ENCODE measurements at places on chromosomes 13 and 19. TPM values are rescaled to one million over a fixed set of nuclear protein-coding genes. Genes with fewer than 3 reads are reported as not detected.

DNA sequence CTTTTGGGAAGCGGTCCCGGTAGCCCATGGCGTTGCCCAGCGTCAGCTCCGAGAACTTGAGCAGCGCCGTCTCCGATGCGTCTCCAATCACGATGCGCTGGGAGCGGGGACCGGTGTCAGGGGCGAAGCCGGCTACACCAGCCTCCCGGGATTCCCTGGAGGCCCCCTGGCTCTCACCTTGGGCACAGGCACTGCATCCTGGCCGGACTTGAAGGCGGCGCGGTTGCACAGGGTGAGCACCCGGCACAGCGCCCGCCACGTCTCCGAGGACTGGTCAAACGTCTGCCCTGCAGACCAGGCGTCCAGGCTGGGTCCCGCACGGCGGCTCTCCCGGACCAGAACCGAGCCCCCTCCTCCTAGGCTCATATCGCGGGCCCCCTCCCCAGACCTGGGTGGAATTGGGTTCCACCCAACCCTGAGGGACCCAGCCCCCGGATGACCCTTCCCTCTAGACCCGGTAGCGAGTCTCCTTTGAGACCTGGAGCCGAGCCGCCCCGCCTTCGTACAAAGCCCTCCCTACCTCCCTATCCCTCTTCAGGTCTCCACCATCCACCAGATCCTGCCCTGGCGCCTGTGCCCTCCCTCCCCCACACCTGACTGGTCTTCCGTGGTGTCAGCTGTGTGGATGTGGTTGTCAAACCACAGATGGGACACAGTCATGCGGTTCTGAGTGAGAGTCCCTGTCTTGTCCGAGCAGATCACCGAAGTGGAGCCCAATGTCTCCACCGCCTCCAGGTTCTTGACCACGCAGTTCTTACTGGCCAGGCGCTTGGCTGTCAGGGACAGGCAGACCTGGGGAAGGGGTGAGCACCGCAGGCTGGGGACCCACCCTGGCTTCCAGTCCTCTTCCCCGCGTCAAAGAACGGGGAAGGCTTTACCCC is 4.8 kb downstream of the ATP4A start:
- DNase-seq: no peak

DNA sequence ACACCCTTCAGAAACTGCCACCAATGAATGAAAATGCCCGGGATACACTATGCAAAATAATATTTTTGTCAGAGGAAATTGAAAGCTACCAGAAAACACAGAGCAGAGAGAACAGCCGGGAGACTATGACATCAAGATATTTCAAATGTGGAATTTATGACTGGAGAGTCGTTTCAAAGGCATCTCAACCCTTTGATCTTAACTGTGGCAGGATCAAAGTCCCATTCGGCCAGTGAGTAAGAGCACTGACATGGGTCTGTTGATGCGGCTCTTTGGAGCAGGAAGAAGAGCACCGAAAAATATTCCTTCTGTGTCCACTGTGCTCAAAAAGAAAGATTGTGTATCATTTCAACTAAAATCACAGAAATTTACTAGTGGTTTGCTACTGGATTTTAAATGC is 201.9 kb downstream of the RFC3 start:
- no peak for DNase-seq

DNA sequence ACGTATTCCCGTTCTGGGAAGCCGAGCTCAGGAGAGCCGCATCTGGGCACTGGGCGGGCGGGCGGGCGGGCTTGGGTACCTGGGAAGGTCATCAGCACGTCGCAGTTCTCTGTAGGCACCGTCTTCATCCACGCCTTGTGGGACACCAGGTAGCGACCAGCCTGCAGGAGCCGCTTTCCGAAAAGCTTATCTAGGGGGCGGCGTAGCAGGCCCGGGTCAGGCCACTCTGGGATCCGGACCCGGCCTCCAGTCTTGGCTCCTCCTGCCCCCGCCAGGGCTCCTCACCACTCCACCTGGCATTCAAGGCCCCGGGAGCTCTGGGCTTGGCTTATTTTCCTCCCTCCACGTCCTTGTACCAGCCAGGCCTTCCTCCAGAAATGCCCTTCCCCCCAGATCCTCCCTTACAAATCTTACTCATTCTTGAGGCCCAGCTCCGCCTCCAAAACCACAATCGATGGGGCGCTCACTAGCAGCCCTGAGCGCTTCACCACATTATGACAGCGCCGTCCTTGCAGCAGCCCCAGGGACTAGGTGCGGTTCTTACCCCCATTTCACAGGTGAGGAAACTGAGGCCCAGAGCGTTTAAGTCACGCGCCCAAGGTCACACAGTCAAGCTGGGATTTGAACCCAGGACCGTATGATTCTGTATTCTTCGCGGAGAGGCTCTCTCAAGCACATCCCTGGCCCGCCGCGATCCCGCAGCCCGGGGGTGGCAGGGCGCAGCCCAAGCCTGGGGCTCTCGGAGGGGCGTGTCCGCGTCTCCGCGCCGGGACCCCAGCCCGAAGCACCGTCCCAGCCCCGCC is 843 bp downstream of the ANO8 start:
- DNase-seq: no peak

DNA sequence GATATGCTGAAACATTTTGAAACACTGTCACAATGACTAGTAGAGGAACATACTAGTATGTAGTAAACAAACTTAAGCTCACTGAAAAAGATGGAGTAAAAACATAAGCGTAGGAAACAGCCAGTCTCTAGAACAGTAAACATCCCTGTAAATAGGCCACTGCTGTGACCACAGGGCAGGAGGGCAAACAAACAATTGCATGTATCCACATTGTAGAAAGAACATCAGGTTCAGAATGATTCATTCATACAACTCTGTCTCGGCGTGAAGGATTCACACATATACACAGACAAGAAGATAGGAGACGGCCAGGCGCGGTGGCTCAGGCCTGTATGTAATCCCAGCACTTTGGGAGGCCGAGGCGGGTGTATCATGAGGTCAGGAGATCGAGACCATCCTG is 390.1 kb downstream of the IRS2 start:
- DNase-seq: no peak

DNA sequence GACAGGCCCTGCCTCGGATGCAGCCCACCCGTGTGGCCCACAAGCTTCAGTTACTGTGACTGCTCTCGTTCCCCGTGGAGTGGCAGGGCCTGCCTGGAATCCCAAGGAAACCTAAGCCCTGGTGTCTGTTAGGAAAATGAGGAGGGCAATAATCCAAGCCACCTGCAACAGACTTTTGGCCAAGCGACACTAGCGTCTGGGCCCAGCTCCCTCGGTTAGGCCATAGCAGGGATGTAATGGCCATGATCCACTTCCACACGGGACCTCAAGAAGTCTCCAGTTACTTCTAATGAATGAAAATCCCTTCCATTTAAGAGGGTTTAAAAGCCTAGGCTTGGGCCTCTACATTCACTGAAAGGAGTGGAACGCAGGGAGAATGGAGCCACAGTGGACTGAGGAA is 8.9 kb downstream of the ZC3H4 start:
- DNase-seq: no peak

Gene PRTN3
- total RNA-seq: not detected

Gene KL
- 2.3 TPM for total RNA-seq
